AG04449 (cell line): ENCODE measurements at places on chromosomes 13 and 19.

DNA sequence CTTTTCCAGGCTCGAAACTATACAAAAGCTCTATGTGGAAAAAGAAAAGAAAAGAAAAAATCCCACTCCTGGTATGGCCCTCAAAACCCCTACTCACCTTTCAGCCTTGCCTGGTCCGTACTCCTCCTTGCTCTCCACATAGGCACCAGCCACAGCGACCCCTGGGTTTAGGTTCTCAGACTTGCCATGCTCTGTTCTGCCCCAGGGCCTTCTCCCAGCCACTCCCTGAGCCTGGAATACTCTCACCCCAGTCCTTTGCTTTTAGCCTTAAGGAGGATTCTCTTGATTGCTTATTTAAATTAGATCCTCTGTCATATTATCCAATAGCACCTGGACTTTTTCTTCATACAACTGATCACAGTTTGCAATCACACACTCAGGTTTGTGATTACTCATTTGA lies 522.5 kb downstream of the DIAPH3 start:
- DNase-seq, result no peak

DNA sequence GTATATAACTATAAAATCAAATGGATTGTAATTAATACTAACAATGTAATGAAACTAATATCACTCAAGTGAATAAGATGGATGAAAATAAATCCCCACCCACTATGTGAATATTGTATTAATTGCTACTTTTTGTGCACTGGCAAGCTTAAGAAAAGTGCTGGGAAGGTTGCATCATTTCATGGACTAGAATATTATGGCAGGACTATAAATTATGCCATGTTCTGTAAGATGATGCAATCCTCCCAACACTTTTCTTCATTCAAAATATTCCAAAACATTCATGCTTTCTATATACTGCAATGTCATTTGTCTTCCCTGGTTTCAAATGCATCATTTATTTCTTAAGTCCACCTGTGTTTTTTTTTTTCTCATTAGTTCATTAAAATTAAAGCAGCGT lies 457.6 kb upstream of the GPC6 start:
- DNase-seq, result no peak

DNA sequence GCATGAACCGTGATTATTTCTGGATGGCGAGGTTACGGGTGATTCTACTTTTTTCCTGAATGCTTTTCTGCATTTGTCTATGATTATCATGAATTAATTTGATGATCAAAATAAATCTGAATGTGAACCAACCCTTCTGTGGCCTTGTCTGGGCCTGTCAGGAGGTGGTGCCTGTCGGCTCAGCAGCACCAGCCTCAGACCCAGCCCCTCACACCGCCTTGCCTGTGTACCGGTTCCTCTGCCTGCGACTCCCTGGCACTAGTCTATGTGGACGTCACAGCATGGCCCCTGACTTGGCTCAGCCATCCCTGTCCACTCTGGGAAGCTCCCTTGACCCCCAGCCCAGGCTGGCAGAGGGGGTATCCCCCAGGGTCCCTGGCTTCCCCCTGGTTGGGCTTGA lies 15.5 kb upstream of the RABAC1 start:
- DNase-seq, result no peak

GRCh38 chr19:30848636-30849425 lies 476.6 kb downstream of the ZNF536 start:
- no peak for DNase-seq

DNA sequence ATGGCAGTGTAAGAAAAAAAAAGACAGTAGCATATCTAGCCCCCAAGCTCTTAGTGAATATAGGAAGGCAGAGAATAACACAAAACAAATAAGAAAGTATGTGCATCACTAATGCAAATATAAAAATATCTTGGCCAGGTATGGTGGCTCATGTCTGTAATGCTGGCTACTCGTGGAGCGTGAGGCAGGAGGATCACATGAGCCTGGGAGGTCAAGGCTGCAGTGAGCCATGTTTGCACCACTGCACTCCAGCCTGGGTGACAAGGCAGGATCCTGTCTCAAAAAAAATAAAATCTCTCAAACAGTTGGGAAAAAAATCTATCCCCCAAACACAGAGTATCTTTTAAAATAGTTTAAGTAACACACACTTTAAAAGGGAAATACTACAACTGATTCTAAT lies 17.4 kb downstream of the SPART start:
- no peak for DNase-seq

DNA sequence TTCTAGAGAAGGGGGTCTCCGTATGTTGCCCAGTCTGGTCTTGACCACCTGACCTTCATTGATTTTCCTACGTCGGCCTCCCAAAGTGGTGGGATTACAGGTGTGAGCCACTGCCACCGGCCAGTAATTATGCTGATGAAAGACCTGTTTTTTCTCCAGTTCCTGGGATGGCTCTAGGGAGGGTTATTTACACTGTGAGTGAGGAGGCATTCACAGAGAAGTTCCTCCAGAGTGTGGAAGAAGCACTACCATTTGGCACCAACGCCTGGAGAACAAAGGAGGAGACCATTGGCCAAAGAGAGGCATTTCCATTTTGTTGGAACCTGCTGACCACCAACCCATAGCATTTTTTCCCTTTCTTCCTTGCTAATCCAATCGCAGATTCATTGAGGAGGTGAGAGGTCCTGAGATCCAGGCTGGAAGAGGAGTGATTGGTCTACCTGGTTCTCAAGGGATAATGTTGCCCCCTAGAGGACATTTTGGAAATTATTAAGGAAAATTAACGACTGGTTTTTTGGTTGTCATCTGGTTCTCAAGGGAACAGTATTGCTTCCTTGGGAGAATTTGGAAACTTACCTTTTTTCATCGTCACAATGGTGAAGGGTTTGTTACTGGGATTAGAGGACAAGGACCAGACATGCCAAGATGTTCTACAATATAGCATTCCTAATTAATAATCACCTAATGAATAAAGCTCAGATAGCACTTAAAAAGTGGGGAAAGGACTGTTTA lies 5.5 kb upstream of the SAE1 start:
- DNase-seq, result no peak

DNA sequence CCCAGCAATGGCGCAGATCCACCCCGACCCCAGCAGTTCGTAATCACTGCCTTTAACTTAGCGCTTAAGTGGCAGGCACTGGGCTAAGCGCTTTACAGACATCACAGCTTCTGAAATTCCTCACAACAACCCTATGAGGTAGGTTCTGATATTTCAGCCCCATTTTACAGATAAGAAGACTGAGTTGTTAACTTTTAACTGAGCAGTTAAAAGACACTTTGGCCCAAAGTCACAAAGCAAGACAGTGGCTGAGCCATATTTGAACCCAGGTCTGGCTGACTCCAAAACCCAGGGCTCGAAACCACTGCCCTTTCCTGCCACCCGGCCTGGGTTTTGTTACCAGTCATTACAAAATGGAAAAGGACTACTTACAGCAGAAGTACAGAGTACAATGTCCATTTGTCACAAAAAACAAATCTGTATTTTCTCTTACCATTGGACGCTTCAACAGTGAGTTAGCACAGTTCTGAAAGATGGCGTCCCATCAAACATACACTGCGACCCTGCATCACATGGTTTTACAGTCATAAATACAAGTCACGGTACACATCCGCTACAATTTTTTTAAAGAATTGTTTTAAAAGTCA lies 8.5 kb downstream of the HNRNPL start:
- DNase-seq, result no peak

- DNase-seq, result peak; percentile 9
These were observed 6.9 kb downstream of the KCTD12 start for GRCh38 chr13:76879203-76879882.

GRCh38 chr13:95360052-95360451 lies 58.8 kb upstream of the ABCC4 start:
- no peak for DNase-seq
